ENCODE measurements at places on chromosomes 12 and 14. TPM values are rescaled to one million over a fixed set of nuclear protein-coding genes. Genes with fewer than 3 reads are reported as not detected.
A peak's percentile ranks its signal among the peaks of the same experiment; 100 is the strongest.

- H3K27ac ChIP-seq = peak overlapping the region; percentile 46
- H3K4me3 ChIP-seq = no peak overlapping the region
- peaks cover 25% of the 10 kb centered on the region for H3K4me1 ChIP-seq
- H3K36me3 ChIP-seq = peaks cover 3% of the 10 kb centered on the region
Measured at GRCh38 chr14:51776102-51776894, 84.1 kb upstream of the GNG2 start.

GRCh38 chr12:65335021-65335714 is 56.7 kb downstream of the MSRB3 start:
- H3K36me3 ChIP-seq = peaks cover 4% of the 10 kb centered on the region
- no peaks in the 10 kb centered on the region for H3K27me3 ChIP-seq
- DNase-seq = no peak
- H3K27ac ChIP-seq = no peak overlapping the region
- H3K4me3 ChIP-seq = no peak overlapping the region
- H3K4me1 ChIP-seq = peaks cover 40% of the 10 kb centered on the region

GRCh38 chr12:22956690-22957089 is 331.7 kb downstream of the ETNK1 start:
- H3K27me3 ChIP-seq = peaks cover 5% of the 10 kb centered on the region
- no peak for DNase-seq
- no peak overlapping the region for H3K4me3 ChIP-seq
- H3K4me1 ChIP-seq = no peaks in the 10 kb centered on the region

- H3K36me3 ChIP-seq = no peaks in the 10 kb centered on the region
- H3K4me3 ChIP-seq = no peak overlapping the region
- DNase-seq = no peak
Measured at GRCh38 chr12:87801860-87802720, 227.1 kb downstream of the C12orf50 start.

- no peak overlapping the region for H3K4me3 ChIP-seq
- peaks cover 1% of the 10 kb centered on the region for H3K27me3 ChIP-seq
- H3K4me1 ChIP-seq = no peaks in the 10 kb centered on the region
- H3K27ac ChIP-seq = no peak overlapping the region
- no peak for DNase-seq
Measured at GRCh38 chr12:46818642-46819041, 7.2 kb downstream of the SLC38A4 start.

- H3K27me3 ChIP-seq = peaks cover 81% of the 10 kb centered on the region
- no peak for DNase-seq
- peaks cover 16% of the 10 kb centered on the region for H3K4me1 ChIP-seq
Measured at GRCh38 chr12:1630133-1630826, 1.2 kb downstream of the WNT5B start.

The LRRC9 gene
- total RNA-seq = 1.7 TPM

- DNase-seq = no peak
- H3K4me1 ChIP-seq = no peaks in the 10 kb centered on the region
- H3K27me3 ChIP-seq = peaks cover 28% of the 10 kb centered on the region
- H3K4me3 ChIP-seq = no peak overlapping the region
Measured at GRCh38 chr14:78598046-78598920, 428.1 kb downstream of the NRXN3 start.

The MON2 gene
- 44.2 TPM for total RNA-seq

The TAS2R42 gene
- not detected for total RNA-seq

- H3K4me1 ChIP-seq = no peaks in the 10 kb centered on the region
- H3K4me3 ChIP-seq = no peak overlapping the region
- peaks cover 10% of the 10 kb centered on the region for H3K27me3 ChIP-seq
- no peak for DNase-seq
- no peak overlapping the region for H3K27ac ChIP-seq
Measured at GRCh38 chr12:52501490-52501889, 8.4 kb upstream of the KRT6A start.

The GLS2 gene
- 7.0 TPM for total RNA-seq

DNA sequence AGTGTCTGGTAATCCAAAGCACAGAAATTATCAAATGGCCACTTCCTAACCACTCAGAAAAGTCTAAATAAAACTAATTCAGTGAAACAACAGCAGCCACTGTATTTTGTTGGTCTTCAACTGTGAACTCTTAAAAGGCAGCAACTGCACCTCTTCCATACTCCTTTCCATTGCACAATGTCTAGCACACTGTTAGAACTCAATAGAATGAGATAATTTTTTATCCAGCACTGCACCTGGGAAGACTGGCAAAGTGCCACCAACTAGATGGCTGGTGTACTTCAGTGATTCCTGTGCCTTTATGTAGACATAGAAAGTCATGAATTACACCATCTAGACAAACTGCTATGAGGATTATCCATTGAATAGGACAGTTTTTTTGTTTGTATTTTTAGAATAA is 26.2 kb downstream of the LGR5 start:
- no peak for DNase-seq
- H3K4me3 ChIP-seq = no peak overlapping the region
- no peaks in the 10 kb centered on the region for H3K4me1 ChIP-seq
- H3K27me3 ChIP-seq = peaks cover 14% of the 10 kb centered on the region

- peak overlapping the region; percentile 41 for H3K27ac ChIP-seq
- no peaks in the 10 kb centered on the region for H3K27me3 ChIP-seq
Measured at GRCh38 chr14:102728501-102728900, 48.7 kb upstream of the TRAF3 start.

GRCh38 chr12:70661466-70662161 is 24.4 kb upstream of the PTPRB start:
- no peak overlapping the region for H3K27ac ChIP-seq
- DNase-seq = no peak
- H3K36me3 ChIP-seq = no peaks in the 10 kb centered on the region
- peaks cover 3% of the 10 kb centered on the region for H3K27me3 ChIP-seq

DNA sequence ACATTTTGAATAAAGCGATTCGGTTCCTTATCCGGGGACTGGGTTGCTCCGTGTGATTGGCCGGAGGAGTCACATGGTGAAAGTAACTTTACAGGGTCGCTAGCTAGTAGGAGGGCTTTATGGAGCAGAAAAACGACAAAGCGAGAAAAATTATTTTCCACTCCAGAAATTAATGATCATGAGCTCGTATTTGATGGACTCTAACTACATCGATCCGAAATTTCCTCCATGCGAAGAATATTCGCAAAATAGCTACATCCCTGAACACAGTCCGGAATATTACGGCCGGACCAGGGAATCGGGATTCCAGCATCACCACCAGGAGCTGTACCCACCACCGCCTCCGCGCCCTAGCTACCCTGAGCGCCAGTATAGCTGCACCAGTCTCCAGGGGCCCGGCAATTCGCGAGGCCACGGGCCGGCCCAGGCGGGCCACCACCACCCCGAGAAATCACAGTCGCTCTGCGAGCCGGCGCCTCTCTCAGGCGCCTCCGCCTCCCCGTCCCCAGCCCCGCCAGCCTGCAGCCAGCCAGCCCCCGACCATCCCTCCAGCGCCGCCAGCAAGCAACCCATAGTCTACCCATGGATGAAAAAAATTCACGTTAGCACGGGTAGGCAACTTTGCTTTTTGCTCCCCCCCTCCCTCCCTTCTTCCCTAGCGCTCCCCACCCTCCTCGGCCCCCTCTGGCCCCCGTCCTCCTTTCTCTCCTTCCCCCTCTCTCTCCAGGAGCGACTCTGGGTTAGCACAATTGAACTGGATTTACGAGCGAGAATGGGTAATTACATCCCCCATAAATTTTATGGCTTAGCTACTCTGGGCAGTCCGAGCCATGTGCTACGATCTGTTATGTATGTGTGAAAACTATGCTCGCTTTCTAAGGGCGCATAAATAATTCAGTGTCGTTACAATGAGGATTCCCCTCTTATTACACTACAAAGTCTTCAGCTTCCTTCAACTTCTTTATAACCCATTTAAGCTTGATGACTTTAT is at the start of gene HOXC4:
TSS of gene HOXC4 (plus strand) at position 85 of the 991 bp plus-strand sequence. CDS start at position 173, 88 bp downstream.
- peaks cover 18% of the 10 kb centered on the region for H3K36me3 ChIP-seq
- peak within 1 kb of the TSS; percentile 98 for H3K4me3 ChIP-seq
- no peak for DNase-seq
- H3K27me3 ChIP-seq = peaks cover 62% of the 10 kb centered on the region
- peaks cover 56% of the 10 kb centered on the region for H3K4me1 ChIP-seq
- H3K27ac ChIP-seq = peak within 1 kb of the TSS; percentile 69

The KRT77 gene
- 0.27 TPM for total RNA-seq

The SLC7A7 gene
- 9.7 TPM for total RNA-seq

- H3K27me3 ChIP-seq = peaks cover 15% of the 10 kb centered on the region
- DNase-seq = no peak
- no peak overlapping the region for H3K4me3 ChIP-seq
- no peaks in the 10 kb centered on the region for H3K36me3 ChIP-seq
Measured at GRCh38 chr12:89160716-89161123, 191.6 kb downstream of the DUSP6 start.

DNA sequence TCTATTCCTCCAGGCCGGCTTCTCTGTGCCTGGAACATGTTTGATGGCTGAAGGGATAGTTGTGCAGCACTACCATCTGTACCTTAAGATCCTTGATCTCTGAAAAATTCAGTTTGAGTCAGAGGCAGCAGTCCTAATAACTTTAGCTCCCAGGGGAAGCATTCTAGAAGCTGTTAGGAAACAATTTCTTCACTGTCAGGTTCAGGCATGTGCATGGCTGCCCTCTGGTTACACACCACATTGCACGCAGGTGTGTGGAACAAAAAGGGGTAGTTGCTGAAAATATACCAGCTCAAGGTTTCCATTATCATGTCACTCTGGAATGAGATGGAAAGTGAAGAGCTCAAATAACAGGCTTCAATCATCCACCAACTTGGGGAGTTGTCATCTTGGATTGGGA is 80.1 kb downstream of the CHST11 start:
- no peak overlapping the region for H3K27ac ChIP-seq
- no peaks in the 10 kb centered on the region for H3K27me3 ChIP-seq
- peaks cover 40% of the 10 kb centered on the region for H3K4me1 ChIP-seq
- peaks cover 3% of the 10 kb centered on the region for H3K36me3 ChIP-seq
- no peak overlapping the region for H3K4me3 ChIP-seq

The SLC4A8 gene
- total RNA-seq = 14.0 TPM

The ANKRD9 gene
- 31.4 TPM for total RNA-seq

The DBX2 gene
- total RNA-seq = 0.10 TPM

The INHBC gene
- total RNA-seq = not detected

- H3K4me3 ChIP-seq = no peak overlapping the region
- H3K27me3 ChIP-seq = no peaks in the 10 kb centered on the region
- H3K36me3 ChIP-seq = no peaks in the 10 kb centered on the region
- no peak for DNase-seq
- no peak overlapping the region for H3K27ac ChIP-seq
- H3K4me1 ChIP-seq = no peaks in the 10 kb centered on the region
Measured at GRCh38 chr12:78802593-78802992, 62.0 kb upstream of the SYT1 start.

- DNase-seq = no peak
- no peaks in the 10 kb centered on the region for H3K27me3 ChIP-seq
- no peak overlapping the region for H3K4me3 ChIP-seq
- H3K27ac ChIP-seq = peak overlapping the region; percentile 30
Measured at GRCh38 chr12:26783131-26783526, 49.9 kb downstream of the ITPR2 start.

GRCh38 chr12:88299567-88300101 is 157.5 kb downstream of the TMTC3 start:
- H3K4me3 ChIP-seq = no peak overlapping the region
- H3K36me3 ChIP-seq = no peaks in the 10 kb centered on the region
- peaks cover 22% of the 10 kb centered on the region for H3K4me1 ChIP-seq
- no peak for DNase-seq

The SERPINA9 gene
- not detected for total RNA-seq

- H3K36me3 ChIP-seq = peaks cover 9% of the 10 kb centered on the region
- H3K4me1 ChIP-seq = peaks cover 15% of the 10 kb centered on the region
- DNase-seq = no peak
- no peak overlapping the region for H3K27ac ChIP-seq
Measured at GRCh38 chr14:61113561-61114225, 132.6 kb downstream of the SLC38A6 start.

DNA sequence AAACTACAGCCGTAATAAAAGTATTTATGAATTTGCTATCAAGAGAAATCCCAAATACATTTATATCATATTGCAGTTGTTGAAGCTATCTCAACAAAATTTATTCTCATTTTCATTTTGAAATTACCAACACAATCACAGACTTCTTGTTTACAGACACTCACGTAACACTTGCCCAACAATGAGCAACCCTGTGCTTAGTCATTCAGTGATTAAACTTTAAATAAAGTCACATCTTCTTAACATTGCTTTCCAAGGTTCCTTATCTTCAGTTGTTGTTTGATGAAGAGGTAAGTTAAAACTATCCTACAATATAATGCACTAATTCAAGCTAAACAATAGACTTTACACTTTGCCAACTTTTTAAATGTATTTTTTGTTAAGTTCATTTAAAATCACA is 601.8 kb downstream of the SLC16A7 start:
- no peak for DNase-seq
- H3K36me3 ChIP-seq = no peaks in the 10 kb centered on the region
- no peak overlapping the region for H3K4me3 ChIP-seq
- no peaks in the 10 kb centered on the region for H3K4me1 ChIP-seq
- no peak overlapping the region for H3K27ac ChIP-seq

The WNT5B gene
- 11.3 TPM for total RNA-seq

The SOAT2 gene
- total RNA-seq = 1.9 TPM

- no peaks in the 10 kb centered on the region for H3K27me3 ChIP-seq
- no peaks in the 10 kb centered on the region for H3K4me1 ChIP-seq
Measured at GRCh38 chr14:26996246-26996645, 398.4 kb upstream of the NOVA1 start.
